ENCODE measurements at places on chromosomes 12 and 14. TPM values are rescaled to one million over a fixed set of nuclear protein-coding genes. Genes with fewer than 3 reads are reported as not detected.

- H3K4me3 ChIP-seq = no peak overlapping the region
- DNase-seq = no peak
- no peaks in the 10 kb centered on the region for H3K27me3 ChIP-seq
- H3K27ac ChIP-seq = no peak overlapping the region
- no peaks in the 10 kb centered on the region for H3K36me3 ChIP-seq
Observed at GRCh38 chr14:79549515-79549914, 661.8 kb downstream of the DIO2 start.

DNA sequence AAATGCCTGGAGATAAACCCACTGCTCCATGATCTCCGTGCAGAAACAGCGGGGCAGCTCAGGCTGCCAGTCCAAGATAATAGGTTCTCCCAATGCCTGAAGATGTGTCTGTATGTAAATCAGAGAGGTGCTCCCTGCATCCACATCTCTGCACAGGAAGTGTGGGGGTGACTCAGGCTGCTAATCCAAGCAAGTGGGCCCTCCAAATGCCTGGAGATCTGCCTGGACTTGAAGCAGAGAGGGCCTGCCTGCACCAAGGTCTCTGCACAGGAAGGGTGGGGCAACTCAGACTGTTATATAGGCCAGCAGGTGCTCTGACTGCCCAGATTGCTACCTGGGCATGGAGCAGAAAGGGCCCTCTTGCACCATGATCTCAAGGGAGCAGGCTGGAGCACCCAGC lies 504.7 kb downstream of the LRFN5 start:
- no peak for DNase-seq
- H3K4me1 ChIP-seq = no peaks in the 10 kb centered on the region
- no peak overlapping the region for H3K4me3 ChIP-seq
- H3K27ac ChIP-seq = no peak overlapping the region
- H3K36me3 ChIP-seq = no peaks in the 10 kb centered on the region

GRCh38 chr12:96048393-96048969 lies 13.1 kb upstream of the LTA4H start:
- H3K27me3 ChIP-seq = no peaks in the 10 kb centered on the region
- peak overlapping the region; percentile 55 for H3K27ac ChIP-seq
- no peaks in the 10 kb centered on the region for H3K36me3 ChIP-seq

DNA sequence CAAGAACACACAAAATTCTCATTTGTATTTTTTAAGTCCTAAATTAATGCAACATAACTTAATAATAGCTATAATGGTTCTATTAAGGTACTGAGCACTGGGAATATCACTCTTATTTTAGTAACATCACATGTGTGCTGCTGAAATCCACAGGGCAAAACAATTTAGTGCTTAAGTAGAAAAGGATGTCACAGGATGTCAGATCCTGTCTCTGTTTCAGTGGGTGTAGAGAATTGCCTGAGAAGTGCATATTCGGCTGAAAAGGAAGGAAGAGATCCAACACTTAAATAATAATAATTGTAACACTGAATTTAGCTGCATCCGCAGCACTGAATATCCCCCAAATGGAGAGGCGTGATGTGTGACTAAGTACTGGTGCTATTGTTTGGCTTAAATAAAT lies 8.6 kb downstream of the LDHB start:
- peaks cover 69% of the 10 kb centered on the region for H3K4me1 ChIP-seq
- H3K36me3 ChIP-seq = peaks cover 95% of the 10 kb centered on the region
- no peak overlapping the region for H3K4me3 ChIP-seq
- H3K27me3 ChIP-seq = no peaks in the 10 kb centered on the region
- peak overlapping the region; percentile 30 for H3K27ac ChIP-seq
- no peak for DNase-seq

ABCB9 gene
- 5.4 TPM for total RNA-seq

FAM186B gene
- 0.37 TPM for total RNA-seq

KLRC1 gene
- 0.21 TPM for total RNA-seq
